Chondrocyte (in vitro differentiated cells): ENCODE measurements at places on chromosomes 3 and 15. TPM values are rescaled to one million over a fixed set of nuclear protein-coding genes. Genes with fewer than 3 reads are reported as not detected.

The GCSAM gene
- not detected in 3 replicates for total RNA-seq

The COPB2 gene
- total RNA-seq = 180 to 275 TPM (median 185 TPM) in 3 replicates

The BCHE gene
- 1.6 to 4.2 TPM (median 1.9 TPM) in 3 replicates for total RNA-seq

The WDR72 gene
- total RNA-seq = 0.17 TPM in 1 of 3 replicates, not detected in the others

The GOLGA6B gene
- 0.10 TPM in 1 of 3 replicates, not detected in the others for total RNA-seq

The SSR3 gene
- 376 to 395 TPM (median 377 TPM) in 3 replicates for total RNA-seq

The TRIM42 gene
- total RNA-seq = not detected in 3 replicates

GRCh38 chr3:63809607-63810006, 9.5 kb upstream of the C3orf49 start:
- DNase-seq = no peak

- no peak for DNase-seq
Measured at GRCh38 chr3:129794311-129795185, 99.0 kb downstream of the TMCC1 start.

DNA sequence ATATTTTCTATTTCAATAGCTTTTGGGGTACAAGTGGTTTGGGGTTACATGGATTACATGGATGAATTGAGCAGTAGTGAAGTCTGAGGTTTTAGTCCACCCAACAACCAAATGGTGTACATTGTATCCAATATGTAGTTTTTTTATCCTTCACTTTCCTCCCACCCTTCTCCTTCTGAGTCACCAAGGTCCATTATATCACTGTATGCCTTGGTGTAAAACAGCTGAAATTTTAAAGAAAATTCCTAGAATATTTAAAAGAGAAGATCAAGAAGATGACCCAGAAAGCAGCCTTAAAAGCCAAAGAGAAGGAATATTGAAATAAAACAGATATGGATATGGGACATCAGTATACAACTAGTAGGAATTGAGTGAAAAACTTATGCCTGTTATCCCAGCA, 204.2 kb upstream of the COL8A1 start:
- no peak for DNase-seq

GRCh38 chr15:71248386-71248785, 133.1 kb downstream of the THSD4 start:
- no peak for DNase-seq

DNA sequence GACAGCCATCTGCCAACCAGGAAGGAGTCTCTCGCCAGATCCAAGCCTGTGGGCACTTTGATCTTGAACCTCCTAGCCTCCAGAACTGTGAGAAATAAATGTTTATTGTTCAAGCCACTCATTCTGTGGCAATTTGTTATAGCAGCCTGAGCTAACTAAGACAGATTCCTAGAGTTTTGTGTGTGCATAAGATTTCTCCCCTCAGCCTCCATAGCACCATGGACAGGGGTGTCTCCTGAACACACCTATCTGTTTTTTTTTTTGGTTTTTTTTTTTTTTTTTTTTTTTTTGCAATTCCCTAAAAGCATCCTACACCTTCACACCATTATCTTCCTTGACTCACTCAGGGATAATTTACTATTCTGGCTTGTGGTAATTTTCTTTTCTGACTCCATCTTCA, 768.5 kb downstream of the NR2F2 start:
- no peak for DNase-seq

DNA sequence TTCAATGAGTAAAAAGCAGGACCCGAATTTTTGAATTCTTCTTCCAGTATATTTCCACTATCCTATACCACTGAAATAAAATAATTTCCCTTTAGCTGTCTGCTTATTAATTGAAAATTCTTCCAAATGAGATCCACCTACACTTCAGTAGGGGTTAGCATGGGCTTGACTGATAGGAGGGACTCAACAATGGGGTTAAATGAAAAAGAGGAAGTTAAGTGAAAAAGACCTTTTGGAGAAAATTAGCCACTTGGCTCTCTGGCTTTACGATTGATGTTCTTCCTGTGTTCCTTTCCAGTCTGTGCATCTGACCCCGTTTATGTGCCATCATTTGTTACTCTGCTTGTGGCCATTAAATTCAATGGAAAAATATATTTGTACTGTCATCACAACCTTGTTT, 54.0 kb upstream of the GCNT3 start:
- no peak for DNase-seq

- DNase-seq = no peak
Measured at GRCh38 chr3:60030982-60031381, 981.2 kb upstream of the CFAP20DC start.

- no peak for DNase-seq
Measured at GRCh38 chr15:49060710-49061495, 14.7 kb upstream of the SECISBP2L start.

- no peak for DNase-seq
Measured at GRCh38 chr3:12733566-12733965, 25.5 kb downstream of the TMEM40 start.

- no peak for DNase-seq
Measured at GRCh38 chr3:99526921-99527320, 111.5 kb upstream of the COL8A1 start.

DNA sequence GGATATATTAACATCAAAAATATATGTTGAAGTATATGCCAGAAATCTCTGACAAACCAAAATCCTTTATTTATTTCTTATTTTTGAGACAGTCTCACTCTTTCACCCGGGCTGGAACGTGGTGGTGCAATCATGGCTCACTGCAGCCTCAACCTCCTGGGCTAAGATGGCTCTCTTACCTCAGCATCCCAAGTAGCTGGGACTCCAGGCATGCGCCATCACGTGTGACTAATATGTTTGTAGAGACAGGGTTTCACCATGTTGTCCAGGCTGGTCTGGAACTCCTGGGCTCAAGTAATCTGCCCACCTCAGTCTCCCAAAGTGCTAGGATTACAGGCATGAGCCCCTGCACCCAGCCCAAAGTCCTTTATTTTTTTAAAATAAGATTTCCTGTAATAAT, 11.9 kb downstream of the FAIM start:
- DNase-seq = no peak

GRCh38 chr3:52221563-52222318, 3.7 kb downstream of the TLR9 start:
- DNase-seq = no peak

DNA sequence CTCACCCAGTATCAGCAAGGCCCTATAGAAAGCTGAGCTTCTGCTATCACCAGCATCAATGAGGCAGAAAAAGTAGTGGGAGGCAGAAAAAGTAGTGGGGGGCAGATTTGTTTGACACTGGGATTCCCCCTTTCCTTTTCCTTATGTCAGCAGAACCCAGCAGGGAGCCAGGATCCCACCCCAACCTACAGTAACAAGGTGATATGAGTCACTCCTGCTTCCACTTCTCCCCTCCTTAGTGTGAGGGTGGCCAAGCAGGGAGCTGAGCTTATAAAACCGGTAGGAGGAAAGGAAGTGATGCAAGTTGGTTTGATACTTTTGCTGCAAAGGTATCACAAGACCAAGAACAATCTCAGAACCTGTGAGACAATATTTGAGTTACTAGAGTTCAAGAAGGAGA, 128.7 kb downstream of the SCAPER start:
- DNase-seq = no peak

GRCh38 chr15:44308889-44309288, 20.4 kb downstream of the GOLM2 start:
- no peak for DNase-seq

- DNase-seq = no peak
Measured at GRCh38 chr3:195239121-195239520, 31.8 kb downstream of the XXYLT1 start.
